ENCODE measurements at places on chromosomes 6 and 20. TPM values are rescaled to one million over a fixed set of nuclear protein-coding genes. Genes with fewer than 3 reads are reported as not detected.

RAD21L1 gene
- total RNA-seq = not detected

DEFB132 gene
- total RNA-seq = 0.15 TPM

PTK6 gene
- total RNA-seq = 12.0 TPM

SLC35B3 gene
- 11.8 TPM for total RNA-seq

POPDC3 gene
- total RNA-seq = not detected

FOXO3 gene
- total RNA-seq = 22.6 TPM

CTAGE9 gene
- total RNA-seq = not detected

TIAM2 gene
- total RNA-seq = 2.0 TPM

PRPH2 gene
- not detected for total RNA-seq

NOTCH4 gene
- total RNA-seq = 9.6 TPM

FRMD1 gene
- 0.10 TPM for total RNA-seq

BTNL2 gene
- not detected for total RNA-seq

TBXT gene
- total RNA-seq = not detected

FAM83C gene
- total RNA-seq = not detected

BRD2 gene
- 76.2 TPM for total RNA-seq

CSNK2A1 gene
- total RNA-seq = 33.6 TPM

GDAP1L1 gene
- not detected for total RNA-seq

GTF2H4 gene
- 21.7 TPM for total RNA-seq

SLC17A2 gene
- total RNA-seq = 27.6 TPM

SPTLC3 gene
- 24.5 TPM for total RNA-seq

XKR7 gene
- total RNA-seq = not detected

SLC23A2 gene
- total RNA-seq = 27.4 TPM

SCUBE3 gene
- total RNA-seq = 0.03 TPM

EYA2 gene
- 1.6 TPM for total RNA-seq

HCK gene
- 3.7 TPM for total RNA-seq

KHDC1L gene
- not detected for total RNA-seq

FHL5 gene
- 0.23 TPM for total RNA-seq

HMGCLL1 gene
- 0.23 TPM for total RNA-seq

SH3BGRL2 gene
- 30.3 TPM for total RNA-seq

DNAH8 gene
- total RNA-seq = 0.03 TPM

TGM3 gene
- 0.25 TPM for total RNA-seq

ARFGEF3 gene
- total RNA-seq = 0.18 TPM

TREM2 gene
- 0.28 TPM for total RNA-seq

DYNLT1 gene
- total RNA-seq = 29.9 TPM

ECT2L gene
- not detected for total RNA-seq

PKIB gene
- total RNA-seq = 2.1 TPM

PMEPA1 gene
- total RNA-seq = 5.2 TPM

SGK2 gene
- 81.1 TPM for total RNA-seq

SSTR4 gene
- not detected for total RNA-seq

RBPJL gene
- total RNA-seq = 0.23 TPM

ARID1B gene
- total RNA-seq = 26.4 TPM

BACH2 gene
- 3.1 TPM for total RNA-seq

KIF25 gene
- 0.43 TPM for total RNA-seq

TREM1 gene
- total RNA-seq = 0.25 TPM

FIG4 gene
- total RNA-seq = 4.6 TPM

BNIP5 gene
- total RNA-seq = not detected

Data from left lobe of liver (tissue), 2 donors.